NT2/D1 (cell line): ENCODE measurements at places on chromosomes 5 and 9.

DNA sequence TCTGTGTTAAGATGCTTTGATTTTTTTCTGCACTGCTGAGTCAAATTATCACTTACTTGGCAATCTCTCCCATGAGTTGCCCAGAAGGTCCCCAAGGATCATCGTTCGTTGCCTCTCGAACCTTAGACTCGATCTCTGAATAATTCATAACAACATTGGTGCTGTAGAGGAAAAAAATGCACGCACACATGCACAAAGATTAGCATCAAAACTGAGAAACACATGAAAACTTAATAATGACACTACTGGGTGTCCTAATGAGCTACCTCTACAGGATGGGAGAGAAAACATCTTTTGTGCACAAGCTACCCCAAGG, 41.6 kb downstream of the CLINT1 start:
- DNase-seq: no peak

- DNase-seq: no peak
Measured at GRCh38 chr5:160311491-160312133, 752 bp downstream of the CCNJL start.

- DNase-seq: no peak
Measured at GRCh38 chr5:26419987-26420386, 618.4 kb downstream of the CDH9 start.

GRCh38 chr5:158487156-158487555, 612.6 kb downstream of the EBF1 start:
- no peak for DNase-seq

DNA sequence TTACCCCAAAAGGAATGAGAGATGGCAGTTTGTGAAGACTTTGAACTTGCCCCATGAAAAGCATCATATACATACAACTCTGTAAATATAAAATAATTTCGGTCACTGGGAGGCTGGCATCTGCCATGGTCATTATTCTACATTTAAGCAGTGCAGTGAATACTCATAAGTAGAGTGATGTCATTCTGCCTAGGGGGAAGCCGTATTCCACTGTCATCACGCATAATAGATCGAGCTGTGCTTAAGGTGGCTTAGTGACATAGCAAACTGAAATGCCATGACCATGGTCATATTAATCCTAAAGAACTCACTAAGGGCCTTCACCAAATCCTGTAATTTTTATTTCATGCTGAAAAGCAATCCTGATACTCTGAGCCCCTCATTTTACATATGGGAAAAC, 42.4 kb upstream of the NR4A3 start:
- no peak for DNase-seq

DNA sequence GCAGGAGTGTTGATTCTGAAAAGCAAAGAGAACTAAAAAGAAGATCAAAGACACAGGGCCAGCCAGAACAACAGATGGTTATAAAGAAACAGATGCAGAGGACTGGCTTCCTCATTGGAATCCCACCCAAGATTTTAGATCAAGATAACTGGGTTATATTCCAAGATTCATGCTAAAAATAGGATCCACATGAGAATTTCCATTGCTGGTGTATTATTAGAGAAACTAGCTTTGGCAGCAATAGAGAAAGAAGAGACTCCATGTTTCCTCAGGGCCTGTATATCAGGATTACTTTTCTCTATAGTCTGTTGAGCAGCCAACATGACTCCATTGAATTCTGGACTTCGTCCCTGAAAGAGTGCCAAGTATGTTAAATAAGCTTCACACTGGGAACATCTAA, 367.3 kb downstream of the TUSC1 start:
- no peak for DNase-seq

GRCh38 chr5:149618581-149619248, 37.4 kb downstream of the ARHGEF37 start:
- DNase-seq: no peak

DNA sequence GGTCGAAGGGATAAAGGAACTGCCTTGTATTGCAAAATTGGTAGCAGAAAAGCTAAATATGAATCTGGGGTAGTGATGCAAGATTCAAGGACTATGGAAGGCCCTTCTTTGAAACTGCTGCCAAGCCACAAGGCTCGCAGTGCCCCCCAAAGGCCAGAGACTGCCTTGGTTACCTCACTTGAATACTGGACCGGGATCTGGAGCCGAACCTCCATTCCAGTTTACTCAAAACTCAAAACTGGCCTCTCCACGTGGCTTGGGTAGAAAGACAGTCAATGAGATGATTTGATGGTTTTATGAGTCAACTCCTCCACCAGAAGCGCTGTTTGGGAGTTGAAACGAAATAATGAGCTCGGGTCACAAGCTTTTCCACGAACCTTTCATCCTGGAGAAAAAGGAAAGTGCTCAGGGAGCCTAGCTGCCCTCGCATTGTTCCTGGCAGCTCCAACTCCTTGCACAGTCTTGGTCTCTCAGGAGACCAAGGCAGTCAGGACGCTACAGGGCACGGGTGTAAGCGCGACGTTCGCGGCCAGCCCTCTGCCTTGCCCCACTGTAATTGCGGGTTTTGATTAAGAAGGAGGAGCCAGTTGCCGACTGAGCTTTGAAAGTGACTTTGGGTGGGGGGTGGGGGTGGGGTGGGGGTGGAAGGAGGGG, 2.8 kb downstream of the ST8SIA4 start:
- no peak for DNase-seq

- DNase-seq: no peak
Measured at GRCh38 chr9:81473708-81474107, 215.6 kb downstream of the TLE1 start.

DNA sequence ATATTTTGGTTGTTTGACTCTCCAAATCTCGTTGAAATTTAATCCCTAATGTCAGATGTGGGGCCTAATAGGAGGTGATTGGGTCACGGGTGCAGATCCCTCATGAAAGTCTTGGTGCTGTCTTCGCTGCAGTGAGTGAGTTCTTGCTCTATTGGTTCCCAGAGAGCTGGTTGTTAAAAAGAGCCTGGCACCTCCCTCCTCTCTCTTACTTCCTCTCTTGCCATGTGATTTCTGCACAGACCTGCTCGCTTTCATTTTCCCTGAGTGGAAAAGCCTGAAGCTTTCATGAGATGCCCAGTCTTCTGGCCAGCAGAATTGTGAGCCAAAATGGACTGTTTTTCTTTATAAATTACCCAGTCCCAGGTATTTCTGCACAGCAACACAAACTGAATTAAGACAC, 221.6 kb downstream of the MAT2B start:
- no peak for DNase-seq

- DNase-seq: no peak
Measured at GRCh38 chr5:85205430-85205829, 820.8 kb upstream of the EDIL3 start.

DNA sequence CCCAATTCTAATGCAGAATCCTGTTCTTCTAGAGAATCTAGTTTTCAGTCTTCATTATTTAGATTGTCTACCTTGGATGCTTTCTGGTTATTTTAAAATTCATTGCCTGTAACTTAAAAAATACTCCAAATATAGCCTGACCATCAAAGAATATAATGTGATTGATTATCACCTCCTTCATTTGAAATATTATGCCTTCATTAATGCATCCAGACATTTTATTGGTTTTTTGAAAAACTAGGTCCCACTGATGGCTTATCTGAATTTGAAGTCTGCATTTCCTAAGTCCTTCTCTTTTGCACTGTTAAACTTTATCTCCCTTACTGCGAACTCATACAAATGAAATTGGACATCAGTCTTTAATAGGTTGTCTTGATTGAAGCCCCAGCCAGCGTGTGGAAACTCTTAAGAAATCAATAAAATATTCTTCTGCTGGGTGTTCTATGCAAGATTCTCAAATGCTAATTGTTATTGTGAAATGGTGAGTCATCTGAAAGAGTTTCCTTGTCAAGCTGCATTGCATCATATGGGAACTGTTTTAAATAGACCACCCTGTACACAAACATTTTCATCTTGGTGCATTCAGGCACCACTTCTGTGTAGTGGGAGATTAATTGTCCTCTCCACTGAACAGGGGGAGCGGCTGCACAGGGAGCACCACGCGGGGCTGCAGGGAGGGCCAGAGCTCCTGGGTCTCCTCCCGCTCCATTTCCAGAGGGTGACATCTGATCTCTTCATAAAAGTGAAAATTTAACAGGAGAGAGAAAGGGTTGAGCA, 92.3 kb upstream of the FANCC start:
- no peak for DNase-seq

GRCh38 chr5:124007675-124008398, 495.9 kb downstream of the CSNK1G3 start:
- DNase-seq: no peak

DNA sequence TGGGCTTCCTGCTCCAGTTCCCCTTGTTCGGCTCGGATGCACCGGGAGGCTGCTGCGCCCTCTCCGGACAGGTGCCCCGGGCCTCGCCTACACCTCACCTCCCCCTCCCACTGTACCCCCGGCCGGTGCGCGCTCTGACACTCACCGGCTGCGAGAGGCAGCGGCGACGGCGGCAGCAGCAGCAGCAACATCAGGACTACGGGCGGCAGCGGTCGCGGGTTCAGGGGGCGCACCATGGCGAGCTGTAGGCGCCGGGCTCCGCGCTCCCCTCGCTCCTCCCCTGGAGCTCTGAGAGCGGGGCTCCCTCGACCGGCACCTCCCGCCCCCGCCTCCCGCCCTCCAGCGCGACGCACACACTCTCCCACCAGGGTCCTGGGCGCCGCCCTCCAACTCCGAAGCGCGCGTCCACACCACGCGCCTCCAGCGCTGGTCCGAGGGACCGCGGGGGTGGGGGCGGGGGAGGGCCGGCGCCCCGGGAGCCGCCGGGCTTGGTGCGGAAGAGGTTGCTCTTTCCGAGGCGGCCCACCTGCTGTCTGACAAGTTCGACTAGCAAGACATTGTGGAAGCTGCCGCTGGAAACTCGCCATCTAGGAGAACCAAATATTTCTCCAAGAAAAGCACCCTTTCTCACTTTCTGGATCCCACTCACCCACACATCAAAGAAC, at the start of gene GFRA3:
TSS of gene GFRA3 (minus strand) at position 433 of the 665 bp plus-strand sequence. CDS start at position 236, 197 bp downstream.
- no peak for DNase-seq

- no peak for DNase-seq
Measured at GRCh38 chr5:179819296-179820126, 1.2 kb upstream of the SQSTM1 start.

DNA sequence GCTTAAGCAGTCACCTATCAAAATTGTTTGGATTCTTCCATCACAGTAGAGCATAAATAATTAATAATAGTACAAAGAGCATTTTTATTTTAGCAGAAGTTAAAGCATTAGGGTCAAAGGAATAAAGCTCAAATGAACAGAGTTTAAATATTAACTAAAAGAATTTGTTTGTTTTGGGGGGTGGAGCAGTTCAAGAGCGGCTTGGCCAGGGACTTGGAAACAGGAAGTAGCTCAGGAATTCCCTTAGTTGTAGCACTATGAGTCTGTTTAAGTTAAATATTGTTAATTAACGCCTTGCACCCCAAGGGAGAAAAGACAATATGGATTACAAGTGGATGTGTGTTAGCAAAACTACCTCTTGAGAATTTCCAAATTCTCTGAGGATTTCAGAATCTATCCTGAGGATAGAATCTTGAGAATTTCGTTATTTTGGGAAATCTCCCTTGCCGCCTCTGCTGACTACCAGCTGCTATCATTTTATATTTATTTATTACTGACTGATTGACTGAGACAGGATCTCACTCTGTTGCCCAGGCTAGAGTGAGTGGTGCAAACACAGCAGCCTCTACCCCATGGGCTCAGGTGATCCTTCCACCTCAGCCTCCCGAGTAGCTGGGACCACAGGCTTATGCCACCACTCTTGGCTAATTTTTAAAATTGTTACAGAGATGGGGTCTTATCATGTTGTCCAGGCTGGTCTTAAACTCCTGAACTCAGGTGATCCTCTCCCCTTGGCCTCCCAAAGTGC, 96.7 kb upstream of the CHD1 start:
- no peak for DNase-seq

- no peak for DNase-seq
Measured at GRCh38 chr5:96280946-96281393, 152.1 kb downstream of the PCSK1 start.

- no peak for DNase-seq
Measured at GRCh38 chr9:108245901-108246300, 609.9 kb downstream of the ACTL7B start.

- DNase-seq: no peak
Measured at GRCh38 chr5:31853398-31854135, 214.6 kb downstream of the PDZD2 start.

DNA sequence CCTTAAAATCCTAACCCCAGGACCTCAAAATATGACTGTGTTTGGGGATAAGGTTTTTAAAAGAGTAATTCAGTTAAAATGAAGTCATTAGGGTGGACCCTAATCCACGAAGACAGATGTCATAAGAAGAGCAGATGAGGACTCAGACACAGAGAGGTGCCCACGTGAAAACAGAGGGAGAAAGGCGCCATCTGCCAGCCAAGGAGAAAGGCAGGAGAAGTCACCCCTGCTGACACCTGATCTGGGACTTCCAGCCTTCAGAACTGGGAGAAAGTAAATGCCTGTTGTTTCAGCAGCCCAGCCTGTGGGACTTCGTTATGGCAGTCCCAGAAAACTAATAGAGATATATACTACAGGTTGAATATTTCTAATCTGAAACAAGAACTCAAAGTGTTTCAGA, 67.4 kb downstream of the ROR2 start:
- DNase-seq: no peak

GRCh38 chr5:73234204-73234555, 61.2 kb downstream of the TMEM174 start:
- no peak for DNase-seq

DNA sequence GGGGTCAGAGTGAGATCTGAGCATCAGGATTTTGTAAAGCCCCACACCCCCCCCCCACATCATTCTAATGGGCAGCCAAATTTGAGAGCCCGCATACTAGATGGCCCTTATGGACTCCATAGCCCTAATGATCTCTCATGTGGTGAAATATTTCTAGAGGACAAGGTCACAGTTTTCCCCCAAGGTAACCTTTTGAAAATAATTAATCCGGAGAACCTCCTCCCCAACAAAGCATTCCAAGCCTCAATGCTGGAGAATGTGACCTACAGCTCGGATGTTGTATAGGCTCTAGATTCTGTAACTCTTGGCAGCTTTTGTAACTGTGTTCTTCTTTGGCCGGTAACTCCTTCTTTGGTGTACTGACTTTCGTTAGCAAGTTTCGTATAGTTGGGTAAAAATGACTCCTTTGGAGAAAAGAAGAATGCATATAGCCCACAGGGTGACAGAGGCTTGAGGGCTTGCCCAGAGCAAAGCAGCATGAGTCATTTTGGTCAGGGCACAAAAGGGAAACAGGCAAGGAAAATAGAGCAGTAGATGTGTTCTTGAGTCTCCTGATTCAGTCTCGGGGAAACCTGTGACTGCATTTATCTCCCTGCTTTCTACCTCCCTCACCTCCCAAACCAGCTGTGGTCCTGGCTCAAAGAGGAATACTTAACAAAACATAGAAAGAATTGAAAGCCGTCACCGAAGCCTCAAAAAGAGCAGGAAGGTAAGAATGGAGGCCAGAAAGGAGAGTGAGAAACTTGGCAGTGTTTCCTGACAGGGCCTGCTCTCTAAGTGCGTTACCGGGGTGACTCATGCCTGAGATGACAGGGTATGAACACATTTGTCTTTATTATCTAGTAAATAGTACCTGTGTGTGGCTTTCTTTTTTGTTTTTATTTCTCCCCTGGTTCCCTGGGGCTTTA, 6.6 kb upstream of the XPA start:
- no peak for DNase-seq

- DNase-seq: no peak
Measured at GRCh38 chr9:93268551-93269314, 84.8 kb downstream of the WNK2 start.

- no peak for DNase-seq
Measured at GRCh38 chr9:134690301-134690751, 48.7 kb downstream of the COL5A1 start.
